Fibroblast of villous mesenchyme (primary cell): ENCODE measurements at places on chromosomes 2 and 18. TPM values are rescaled to one million over a fixed set of nuclear protein-coding genes. Genes with fewer than 3 reads are reported as not detected.

The LYG1 gene
- total RNA-seq: 0.32 and 0.43 TPM in 2 replicates

The SOX11 gene
- under 0.01 and 0.32 TPM in 2 replicates for total RNA-seq

The ORMDL1 gene
- total RNA-seq: 32.9 and 57.4 TPM in 2 replicates

The ESPNL gene
- 1.3 and 4.2 TPM in 2 replicates for total RNA-seq

The SLC14A1 gene
- 0.86 and 9.3 TPM in 2 replicates for total RNA-seq

The GALNT14 gene
- under 0.01 TPM in 1 of 2 replicates, not detected in the other for total RNA-seq

The TLX2 gene
- total RNA-seq: not detected in 2 replicates

GRCh38 chr2:37867166-37867565, 57.9 kb upstream of the RMDN2 start:
- no peak for DNase-seq

GRCh38 chr18:49170925-49171505, 220.2 kb upstream of the SMAD7 start:
- DNase-seq: no peak

DNA sequence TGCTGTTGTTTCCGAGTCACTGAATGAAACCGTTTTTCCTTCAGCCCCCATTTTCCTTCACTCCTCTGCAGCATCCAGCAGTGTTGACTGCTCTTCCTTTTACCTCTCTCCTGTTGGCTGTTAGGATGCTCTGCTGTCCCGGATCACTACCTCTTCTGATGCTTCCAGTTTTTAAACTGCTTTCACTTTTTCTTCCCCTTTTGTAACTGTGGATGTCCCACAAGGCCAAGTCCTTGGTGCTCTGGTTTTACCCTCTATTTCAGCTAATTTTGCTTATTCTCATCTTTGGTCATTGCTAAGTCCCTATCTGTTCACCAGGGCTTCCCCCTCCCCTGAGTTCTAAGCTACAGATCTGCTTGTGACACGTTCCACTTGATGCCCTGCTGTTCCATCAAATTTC, 39.4 kb upstream of the MAP4K3 start:
- DNase-seq: no peak
